Fibroblast of skin of right quadriceps (primary cell): ENCODE measurements at places on chromosomes 7 and 10.

DNA sequence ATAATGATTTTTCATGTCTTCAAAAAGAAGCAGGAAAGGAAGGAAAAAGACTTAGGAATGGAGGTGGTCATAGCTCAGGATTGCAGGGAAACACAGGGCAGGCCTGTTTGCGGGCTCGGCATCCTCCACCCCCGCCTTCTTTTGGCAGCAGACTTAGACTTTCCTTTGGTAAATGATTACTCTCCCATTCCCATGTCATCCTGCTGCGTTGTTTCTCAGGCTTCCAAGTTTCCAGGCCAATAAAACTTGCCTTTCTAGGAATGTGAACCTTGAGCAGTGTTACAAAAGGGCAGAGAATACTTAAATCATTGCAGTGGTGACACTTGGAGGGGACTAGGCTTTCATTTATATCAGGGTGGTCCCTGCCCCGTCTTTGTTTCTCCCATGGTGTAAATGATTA is 34.0 kb upstream of the DGKB start:
- DNase-seq, result peak; percentile 65

GRCh38 chr7:89602984-89603383 is 551.3 kb upstream of the STEAP1 start:
- no peak for DNase-seq

DNA sequence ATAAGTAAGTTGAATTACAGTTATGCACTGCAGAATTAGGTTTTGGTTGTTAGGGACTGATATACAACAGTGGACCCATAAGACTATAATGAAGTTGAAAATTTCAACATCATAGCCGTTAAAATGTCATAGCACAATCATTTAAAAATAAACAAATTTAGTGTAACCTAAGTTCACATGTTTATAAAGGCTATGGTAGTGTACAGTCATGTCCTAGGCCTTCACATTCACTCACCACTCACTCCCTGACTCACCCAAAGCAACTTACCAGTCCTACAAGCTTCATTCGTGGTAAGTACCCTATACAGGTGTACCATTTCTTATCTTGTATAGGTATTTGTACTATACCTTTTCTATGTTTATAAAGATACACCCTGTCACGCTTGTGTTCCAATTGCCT is 113.7 kb downstream of the RAB11FIP2 start:
- DNase-seq, result peak; percentile 24

- no peak for DNase-seq
Measured at GRCh38 chr7:150818971-150819370, 18.4 kb downstream of the TMEM176A start.

- DNase-seq, result no peak
Measured at GRCh38 chr10:113038183-113038582, 88.1 kb downstream of the TCF7L2 start.

GRCh38 chr10:29078919-29079318 is 210.0 kb upstream of the LYZL1 start:
- DNase-seq, result no peak

- DNase-seq, result no peak
Measured at GRCh38 chr10:89367529-89367928, 10.3 kb upstream of the IFIT1B start.

DNA sequence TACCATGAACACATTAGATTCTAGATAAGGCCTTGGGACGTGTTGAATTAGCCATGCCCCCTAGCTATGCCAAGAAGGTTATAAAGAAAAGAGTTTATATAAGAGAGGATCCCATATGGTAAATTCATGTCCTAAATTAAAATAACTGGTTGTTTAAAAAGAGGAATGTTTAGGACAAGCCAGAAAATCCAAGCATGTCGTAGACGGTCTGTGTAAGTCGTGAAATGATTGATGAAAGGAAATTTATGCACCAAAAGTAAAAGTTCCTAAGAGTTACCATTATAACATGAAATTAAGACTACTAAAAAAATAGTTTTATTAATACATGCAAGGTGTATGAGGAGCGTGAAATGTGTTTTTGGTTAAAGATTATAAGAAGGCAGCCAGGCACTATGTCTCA is 624.9 kb downstream of the ARL4A start:
- no peak for DNase-seq

GRCh38 chr7:99772565-99772964 is 11.4 kb downstream of the CYP3A4 start:
- no peak for DNase-seq

GRCh38 chr7:12369756-12370155 is 33.9 kb downstream of the VWDE start:
- DNase-seq, result no peak

- peak; percentile 89 for DNase-seq
Measured at GRCh38 chr7:41996381-41997035, 240.5 kb downstream of the GLI3 start.

GRCh38 chr7:155574556-155575290 is 28.4 kb upstream of the CNPY1 start:
- no peak for DNase-seq

DNA sequence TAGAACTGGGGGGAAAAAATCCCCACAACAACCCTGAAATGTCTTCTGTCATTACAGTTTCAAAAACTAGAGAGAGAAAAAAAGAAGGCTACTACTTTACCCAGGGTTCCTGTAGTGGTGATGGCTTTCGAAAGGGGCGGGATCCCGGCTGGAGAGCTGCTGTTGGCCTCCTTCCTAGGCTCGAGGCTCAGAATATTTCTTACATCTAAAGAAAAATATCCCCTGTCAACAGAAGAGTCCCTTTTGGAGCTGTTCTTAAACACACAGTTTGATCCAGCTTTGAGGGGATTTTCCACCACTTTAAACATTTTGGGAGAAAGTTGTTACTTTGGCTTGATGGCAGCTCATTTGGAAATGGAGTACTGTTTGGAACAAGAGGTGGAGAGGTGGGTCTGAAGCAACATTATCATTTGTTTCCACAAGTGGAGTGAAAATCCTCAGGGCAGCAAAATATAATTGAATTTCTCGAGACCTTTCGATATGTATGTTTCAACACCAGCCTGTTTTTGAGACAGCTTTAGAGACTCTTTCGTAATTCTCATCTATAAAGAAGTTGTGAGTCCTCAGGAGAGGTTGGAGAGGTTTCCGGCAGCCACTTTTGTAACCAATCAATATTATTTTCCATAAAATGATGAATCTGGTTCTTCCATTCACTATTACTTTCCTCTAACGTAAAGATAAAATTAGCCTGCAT is 5.1 kb downstream of the HOXA13 start:
- DNase-seq, result no peak

DNA sequence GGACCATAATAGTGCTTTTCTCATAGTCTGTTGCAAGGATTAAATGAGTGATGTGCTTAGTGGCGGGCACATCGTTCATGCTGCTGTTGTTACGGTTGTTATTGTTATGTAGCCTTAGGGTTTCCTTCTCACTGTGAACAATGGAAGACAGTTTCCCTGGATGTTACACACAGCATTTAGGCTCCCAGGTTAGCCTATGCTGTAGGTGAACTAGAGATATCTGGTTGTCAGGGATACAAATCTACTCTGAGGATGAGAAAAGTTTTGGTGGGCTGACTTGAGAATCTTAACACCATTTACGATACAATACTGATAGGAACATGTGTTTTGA is 14.7 kb downstream of the SH3PXD2A start:
- no peak for DNase-seq

GRCh38 chr7:117019786-117020590 is 66.7 kb downstream of the ST7 start:
- peak; percentile 84 for DNase-seq

DNA sequence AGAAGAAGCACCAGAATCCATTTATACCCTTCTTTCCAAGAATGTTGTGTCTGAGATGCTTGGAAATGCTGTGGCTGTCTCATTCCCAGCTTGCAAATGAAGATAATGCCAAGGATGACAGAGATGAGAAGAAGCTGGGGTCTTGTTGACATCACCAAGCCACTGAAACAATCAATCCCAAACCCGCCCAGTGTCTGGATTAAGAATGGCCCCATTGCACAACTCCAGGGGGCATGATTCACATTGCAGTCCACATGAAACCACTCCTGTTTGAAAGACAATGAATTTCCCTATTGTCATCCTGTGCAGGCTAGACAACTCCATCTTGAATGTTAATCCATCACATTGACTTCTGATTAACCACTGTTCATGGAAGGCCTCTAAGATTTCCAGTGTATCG is 28.6 kb downstream of the SORBS1 start:
- no peak for DNase-seq

GRCh38 chr7:150413640-150414081 is 34.5 kb downstream of the ZNF775 start:
- DNase-seq, result no peak

- DNase-seq, result no peak
Measured at GRCh38 chr10:132496360-132497062, 41.1 kb upstream of the INPP5A start.

DNA sequence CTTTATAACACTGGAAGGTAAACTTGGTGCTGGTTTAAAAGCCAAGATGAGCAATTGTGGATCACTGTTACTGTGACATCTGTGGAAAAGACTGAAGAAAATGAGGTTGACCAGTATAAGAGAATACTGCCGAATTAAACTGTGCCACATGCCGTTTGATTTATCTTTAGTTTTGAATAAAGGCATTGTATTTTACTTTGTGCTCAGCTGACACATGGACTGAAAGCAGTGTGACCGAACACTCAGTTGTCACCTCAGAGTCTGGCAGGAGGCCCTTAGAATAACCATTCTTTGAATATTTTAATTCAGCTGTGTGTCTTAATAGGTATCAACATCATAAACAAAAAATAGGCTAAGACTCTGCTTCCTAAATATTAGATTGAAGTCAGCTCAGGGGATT is 133.7 kb upstream of the GJD4 start:
- no peak for DNase-seq

DNA sequence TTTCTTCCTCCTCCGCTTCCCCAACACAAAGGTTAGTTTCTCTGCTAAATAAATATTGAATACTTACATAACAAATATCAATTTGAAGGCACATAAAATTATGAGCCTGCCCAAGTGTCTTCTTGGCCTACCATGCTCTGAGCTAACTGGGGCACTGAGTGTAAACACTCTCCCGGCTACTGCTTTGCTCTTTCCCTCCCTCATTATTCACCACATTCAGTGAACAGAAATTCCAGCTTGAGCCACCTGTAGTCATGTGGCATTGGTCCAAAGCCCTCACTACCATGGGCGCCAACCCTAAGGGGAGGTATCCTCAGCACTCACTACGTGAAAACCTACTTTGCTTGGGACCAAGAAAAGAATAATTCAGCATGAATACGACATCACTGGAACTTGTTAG is 409.0 kb downstream of the KCNMA1 start:
- DNase-seq, result no peak

GRCh38 chr7:134625550-134625949 is 21.1 kb upstream of the BPGM start:
- peak; percentile 76 for DNase-seq

- DNase-seq, result peak; percentile 17
Measured at GRCh38 chr10:113384181-113384580, 168.7 kb upstream of the HABP2 start.

- peak; percentile 14 for DNase-seq
Measured at GRCh38 chr7:95596198-95597063, at the start of gene PDK4. Gene PDK4, minus strand, starts transcription at chr7:95596516. Its CDS starts 223 bp downstream, at chr7:95596293.

- DNase-seq, result peak; percentile 83
Measured at GRCh38 chr10:117762819-117763172, 220.2 kb downstream of the EMX2 start.

- no peak for DNase-seq
Measured at GRCh38 chr10:117736655-117737054, 194.1 kb downstream of the EMX2 start.

- peak; percentile 42 for DNase-seq
Measured at GRCh38 chr7:41033500-41033899, 669.4 kb downstream of the INHBA start.

DNA sequence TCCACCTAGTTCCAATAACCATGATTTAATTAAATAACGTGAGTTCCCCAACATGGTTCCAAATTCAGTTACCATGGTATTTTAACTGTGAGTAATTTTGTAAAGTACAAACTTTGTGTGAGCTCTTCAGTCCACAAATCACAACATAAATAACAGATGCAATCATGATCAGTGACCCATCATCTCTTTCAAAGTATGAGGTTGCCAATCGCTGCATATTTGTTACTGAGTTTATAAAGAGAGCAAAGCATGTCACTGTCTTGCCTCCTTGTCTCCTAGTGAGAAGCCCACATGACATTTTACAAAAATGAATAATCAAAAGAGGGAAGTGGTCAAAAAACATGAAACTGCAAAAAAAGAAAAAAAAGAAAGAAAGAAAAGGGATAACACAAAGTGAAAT is 69.1 kb upstream of the PDSS1 start:
- no peak for DNase-seq

- DNase-seq, result no peak
Measured at GRCh38 chr10:73758704-73759511, 14.7 kb downstream of the SEC24C start.

GRCh38 chr10:26540601-26541000 is 102.5 kb downstream of the APBB1IP start:
- no peak for DNase-seq

GRCh38 chr7:28747404-28747803 is 210.7 kb downstream of the TRIL start:
- no peak for DNase-seq

DNA sequence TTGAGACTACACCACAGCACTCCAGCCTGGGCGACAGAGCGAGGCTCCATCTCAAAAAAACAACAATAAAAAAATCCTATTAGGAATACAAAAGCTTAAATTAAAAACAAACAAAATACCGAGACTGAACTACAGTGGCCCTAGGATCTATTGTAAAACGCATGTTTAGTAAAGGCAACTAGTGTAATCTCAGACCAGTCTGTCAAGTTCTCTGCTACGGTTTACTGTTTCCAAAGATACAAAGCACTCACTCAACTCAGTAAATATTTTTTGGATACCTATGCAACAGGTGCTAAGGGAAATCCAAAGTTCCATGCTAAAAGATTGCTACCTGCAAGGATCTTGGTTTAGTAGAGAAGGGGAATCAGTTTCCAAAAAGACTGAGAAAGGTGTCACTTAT is 3.4 kb upstream of the MIOS start:
- DNase-seq, result no peak

DNA sequence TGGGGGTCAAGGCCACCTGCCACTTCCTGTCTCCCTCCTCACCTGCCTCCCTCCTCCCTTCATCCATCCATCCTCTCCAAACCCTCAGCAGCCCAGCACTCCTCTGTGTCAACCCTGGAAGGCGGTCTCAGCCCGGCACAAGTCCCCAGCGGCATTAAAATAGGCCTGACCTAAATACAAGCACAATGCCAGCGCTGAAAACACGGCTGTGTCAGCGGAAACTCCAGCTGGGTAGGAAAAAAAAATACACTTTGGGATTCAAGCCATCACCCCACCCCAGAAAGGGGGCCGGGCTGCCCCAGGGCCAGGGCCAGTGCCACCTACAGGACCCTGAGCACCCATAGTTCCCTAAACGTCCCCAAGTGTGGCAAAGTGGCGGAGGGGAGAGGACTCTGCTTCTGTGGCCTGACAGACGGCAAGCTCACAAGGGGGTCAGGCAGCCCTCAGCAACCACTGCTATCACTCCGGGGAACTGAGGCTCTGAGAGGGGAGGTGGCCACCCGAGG is 22.7 kb upstream of the GTF2IRD1 start:
- no peak for DNase-seq

GRCh38 chr7:70700055-70700940 is 431.6 kb upstream of the GALNT17 start:
- no peak for DNase-seq

GRCh38 chr7:22730921-22731654 is 4.1 kb downstream of the IL6 start:
- DNase-seq, result peak; percentile 20
